ENCODE measurements at places on chromosomes 6 and 20.
A peak's percentile ranks its signal among the peaks of the same experiment; 100 is the strongest.

DNA sequence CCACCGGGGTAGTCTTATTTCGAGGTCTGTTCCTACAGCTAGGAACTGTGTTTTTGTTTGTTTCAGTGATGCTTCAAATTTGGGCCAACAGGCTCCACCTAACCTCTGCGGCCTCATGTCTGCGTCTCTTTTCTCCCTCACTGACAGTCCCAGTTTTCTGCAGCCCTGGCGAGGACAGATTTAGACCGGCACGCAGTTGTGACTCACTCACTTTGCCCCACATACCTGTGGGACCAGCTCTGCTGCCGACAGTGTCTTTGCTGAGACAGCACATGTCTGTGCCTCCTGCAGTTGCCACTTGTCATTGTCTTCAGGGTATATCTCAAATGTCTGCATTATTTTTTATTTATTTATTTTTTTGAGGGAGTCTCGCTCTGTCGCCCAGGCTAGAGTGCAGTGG lies 29.2 kb downstream of the OSBPL2 start:
- DNase-seq: no peak

GRCh38 chr6:143564484-143565017 lies 53.0 kb upstream of the FUCA2 start:
- DNase-seq: no peak

- DNase-seq: no peak
Measured at GRCh38 chr6:167221400-167222201, 63.8 kb upstream of the GPR31 start.

- DNase-seq: no peak
Measured at GRCh38 chr6:2037237-2037926, 208.0 kb downstream of the GMDS start.

DNA sequence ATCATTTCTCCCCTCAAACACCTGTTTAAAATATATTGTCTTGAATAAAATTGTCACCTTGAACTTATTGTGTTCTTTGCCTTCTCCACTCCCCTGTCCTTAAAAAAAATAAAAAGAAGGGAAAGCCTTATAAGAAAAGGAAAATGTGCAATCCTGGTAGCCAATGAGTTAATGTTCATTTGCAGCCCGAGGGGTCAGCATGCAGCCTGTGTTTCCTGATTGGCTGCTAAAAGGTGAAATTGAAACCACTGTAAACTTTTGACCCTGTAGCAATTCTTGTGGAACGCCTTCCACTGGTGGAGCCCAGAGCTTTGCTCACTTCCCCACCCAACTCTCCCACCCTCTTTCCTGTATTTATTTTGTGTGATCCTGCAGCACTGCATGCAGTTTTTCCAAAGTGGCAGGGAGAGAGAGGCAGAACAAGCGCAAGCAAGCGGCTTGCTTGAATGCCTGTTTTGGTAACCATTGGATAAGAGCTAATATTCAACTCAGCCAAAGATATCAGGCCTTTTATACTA lies 74.9 kb downstream of the NCOA3 start:
- DNase-seq: no peak

DNA sequence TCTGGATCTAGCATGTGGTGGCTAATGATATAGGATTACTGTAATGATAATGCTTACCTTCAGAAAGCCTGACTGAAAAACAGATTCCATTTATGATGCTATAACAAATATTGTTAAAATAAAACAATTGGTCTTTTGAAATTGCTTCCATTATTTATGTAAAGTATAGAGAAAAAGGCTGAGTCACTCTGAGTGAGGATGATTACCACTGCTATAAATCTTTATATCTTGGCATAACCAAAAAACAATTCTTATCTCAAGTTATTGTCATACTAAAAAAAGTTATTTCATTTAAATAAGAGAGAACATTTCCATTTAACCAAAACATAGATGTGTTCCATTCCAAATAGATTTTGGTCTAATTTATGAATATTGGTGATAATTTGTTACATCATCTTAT lies 53.0 kb upstream of the DST start:
- DNase-seq: no peak

GRCh38 chr20:62845416-62846160 lies 16.0 kb downstream of the TCFL5 start:
- no peak for DNase-seq

- no peak for DNase-seq
Measured at GRCh38 chr6:151434369-151434768, 17.6 kb downstream of the RMND1 start.

- DNase-seq: no peak
Measured at GRCh38 chr6:153032255-153032882, 29.9 kb upstream of the MTRF1L start.

GRCh38 chr20:47663354-47664067 lies 121.8 kb downstream of the SULF2 start:
- DNase-seq: peak; percentile 89

DNA sequence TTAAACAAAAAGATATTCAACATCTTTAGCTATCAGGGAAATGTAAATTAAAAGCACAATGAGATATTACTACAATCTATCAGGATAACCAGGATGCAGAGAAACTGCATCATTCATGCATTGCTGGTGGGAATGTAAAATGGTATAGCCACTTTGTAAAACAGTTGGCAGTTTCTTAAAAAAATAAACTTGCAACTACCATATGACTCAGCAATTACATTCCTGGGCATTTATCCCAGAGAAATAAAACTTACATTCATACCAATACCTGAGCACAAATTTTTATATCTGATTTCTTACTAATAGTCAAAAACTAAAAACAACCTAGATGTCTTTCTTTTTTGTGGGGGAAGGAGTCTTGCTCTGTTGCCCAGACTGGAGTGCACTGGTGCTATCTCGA lies 190.3 kb upstream of the TAB2 start:
- no peak for DNase-seq

DNA sequence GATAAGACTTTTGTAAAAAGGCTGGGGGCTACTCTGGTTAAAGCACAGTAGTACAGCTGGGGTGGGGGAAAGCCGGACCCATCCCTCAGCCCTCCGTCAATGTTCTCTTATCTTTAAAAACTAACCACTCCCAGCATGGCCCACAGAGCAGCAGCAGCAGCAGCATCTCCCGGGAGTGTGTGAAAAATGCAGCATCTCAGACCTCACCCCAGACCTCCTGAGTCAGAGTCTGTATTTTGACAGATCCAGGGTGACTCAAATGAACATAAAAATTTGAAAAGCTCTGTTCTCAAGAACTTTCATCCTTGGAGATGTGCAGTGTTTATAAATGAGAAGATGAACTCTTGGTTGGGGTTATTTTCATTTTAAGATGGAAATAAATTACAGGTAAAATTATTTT lies 277.7 kb upstream of the ECI2 start:
- DNase-seq: no peak

- DNase-seq: no peak
Measured at GRCh38 chr6:15200087-15200486, 45.8 kb upstream of the JARID2 start.

GRCh38 chr6:46736906-46737305 lies 1.7 kb upstream of the PLA2G7 start:
- no peak for DNase-seq

DNA sequence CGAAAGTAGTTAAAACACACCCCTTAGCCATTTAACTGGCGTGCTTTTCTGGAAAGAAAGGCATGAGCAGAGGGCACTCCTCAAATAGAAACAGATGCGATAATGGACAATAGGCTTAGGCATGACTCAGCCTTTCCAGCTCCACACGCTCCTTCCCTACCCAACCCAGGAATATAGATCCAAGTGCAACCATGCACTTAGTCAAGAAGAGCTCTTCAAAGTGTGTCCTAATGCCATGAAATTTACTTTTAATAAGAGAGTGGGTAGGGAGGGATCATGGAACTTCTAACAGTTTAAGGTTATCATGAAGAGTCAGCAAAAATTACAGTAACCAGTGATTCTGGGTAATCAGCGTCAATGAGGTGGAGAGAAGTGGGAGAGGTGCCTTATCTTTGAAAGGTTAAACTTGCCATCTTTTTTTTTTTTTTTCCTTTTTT lies 2.4 kb upstream of the EFHC1 start:
- DNase-seq: no peak

DNA sequence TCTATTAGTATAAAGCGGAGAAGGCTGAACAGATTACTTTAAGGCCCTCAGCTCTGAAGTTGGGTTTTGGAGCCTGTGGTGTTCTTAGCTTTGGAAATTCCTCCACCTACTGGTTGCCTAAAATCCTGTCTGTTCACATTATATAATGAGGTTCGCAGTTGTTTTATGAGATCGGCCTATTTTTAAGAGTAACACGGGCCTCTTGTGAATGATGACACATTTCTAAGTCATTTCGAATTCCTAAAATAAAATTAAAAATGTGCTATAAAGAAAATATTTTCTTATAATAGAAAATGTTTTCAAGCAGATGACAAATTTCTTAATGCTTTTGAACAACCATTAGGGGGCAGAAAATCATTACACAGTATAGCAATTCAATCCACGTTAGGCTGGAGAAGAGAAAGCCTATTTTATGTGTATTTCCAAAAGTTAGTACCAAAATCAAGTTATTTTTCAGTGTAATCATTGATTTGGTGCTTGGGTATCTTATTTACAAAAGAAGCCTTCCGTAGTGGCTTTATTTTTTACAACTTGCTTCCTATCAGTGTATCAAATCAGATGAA lies 15.8 kb upstream of the FAM8A1 start:
- peak; percentile 23 for DNase-seq

DNA sequence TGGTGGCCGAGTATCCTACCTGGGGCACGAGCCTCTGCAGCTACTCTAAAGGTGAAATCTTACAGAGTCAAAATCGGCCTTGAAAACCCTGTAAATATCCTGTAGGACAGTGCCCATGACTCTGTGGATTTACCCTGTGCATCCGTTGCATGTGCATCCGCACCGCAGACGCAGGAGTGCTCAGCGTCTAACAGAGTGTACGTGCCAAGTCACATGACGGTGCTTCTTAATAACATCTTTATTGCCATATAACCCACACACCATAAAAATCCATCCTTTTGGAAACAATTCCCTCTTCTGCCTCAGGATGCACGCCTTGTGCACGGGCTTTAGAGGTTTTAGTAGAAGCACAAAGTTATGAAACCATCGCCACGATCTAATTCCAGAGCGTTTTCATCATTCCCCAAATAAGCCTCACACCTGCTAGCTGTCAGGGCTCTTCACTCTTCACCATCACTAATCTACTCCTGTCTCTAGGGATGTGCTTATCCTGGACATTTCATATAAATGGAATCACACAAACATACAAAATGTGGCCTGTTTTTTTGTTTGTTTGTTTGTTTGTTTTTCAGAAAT lies 384.5 kb upstream of the SULF2 start:
- DNase-seq: no peak

DNA sequence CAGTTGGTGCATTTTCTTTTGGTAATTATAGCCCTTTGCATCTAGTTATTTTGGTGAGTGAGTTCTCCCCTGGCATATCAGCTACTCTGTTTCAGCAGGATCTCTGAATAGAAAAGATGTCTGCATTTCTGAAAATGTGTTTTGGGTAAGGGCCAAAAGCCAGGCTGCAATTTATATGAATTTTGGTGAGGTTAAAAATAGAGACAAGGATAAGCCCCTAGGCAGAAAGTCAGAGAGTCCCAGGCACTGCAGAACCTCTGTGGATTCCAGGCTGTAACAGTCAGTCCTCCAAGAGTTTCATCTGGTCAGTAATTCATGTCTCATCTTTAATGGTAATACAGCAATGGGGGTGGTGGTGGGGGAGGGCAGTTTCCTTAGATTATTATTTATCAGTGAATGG lies 53.0 kb downstream of the HDGFL1 start:
- DNase-seq: no peak

GRCh38 chr6:138339024-138339423 lies 38.7 kb upstream of the SMIM28 start:
- DNase-seq: no peak

GRCh38 chr6:47246551-47246950 lies 63.2 kb downstream of the TNFRSF21 start:
- no peak for DNase-seq

- DNase-seq: no peak
Measured at GRCh38 chr20:62795023-62795761, 1.1 kb upstream of the MRGBP start.

GRCh38 chr20:61253264-61253639 lies 1.2 kb downstream of the CDH4 start:
- no peak for DNase-seq

DNA sequence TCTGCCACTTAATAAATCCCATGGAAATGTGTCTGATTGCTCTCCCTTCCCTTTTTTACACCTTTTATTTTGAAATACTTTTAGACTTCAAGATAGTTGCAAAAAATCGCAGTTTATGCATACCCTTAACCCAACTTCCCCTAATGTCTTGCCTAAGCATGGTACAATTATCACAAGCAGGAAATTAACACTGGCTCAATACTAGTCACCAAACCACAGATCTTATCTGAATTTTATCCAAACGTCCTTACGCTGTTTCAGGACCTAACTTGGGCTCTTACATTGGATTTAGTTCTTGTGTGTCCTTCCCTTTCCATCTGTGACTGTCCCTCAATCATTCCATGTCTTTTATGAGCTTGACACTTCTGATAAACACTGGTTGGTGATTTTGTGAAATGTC lies 146.3 kb downstream of the ZNF217 start:
- DNase-seq: no peak

DNA sequence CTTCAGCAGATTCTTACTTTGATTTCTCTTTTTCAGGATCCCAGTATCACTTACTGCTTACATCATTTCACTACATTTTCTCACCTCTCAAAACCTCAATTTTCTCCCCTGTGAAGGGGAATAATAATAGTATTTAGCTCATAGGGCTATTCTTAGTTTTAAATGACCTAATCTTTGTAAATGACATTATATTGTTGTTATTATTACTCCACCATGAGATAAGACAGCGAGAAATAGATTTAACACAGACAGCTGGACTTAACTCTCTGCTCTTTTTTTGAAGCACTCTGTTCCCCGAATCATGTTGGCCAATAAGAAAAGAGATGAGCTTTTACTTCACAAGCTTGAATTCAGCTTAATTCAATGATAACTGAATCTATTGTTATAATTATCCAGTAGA lies 108.5 kb upstream of the QKI start:
- DNase-seq: no peak

- peak; percentile 33 for DNase-seq
Measured at GRCh38 chr6:15400572-15401004, 154.7 kb downstream of the JARID2 start.

GRCh38 chr6:140921366-140922226 lies 1211.1 kb upstream of the GJE1 start:
- no peak for DNase-seq
